RWPE2 (cell line): ENCODE measurements at places on chromosomes 4 and X.

DNA sequence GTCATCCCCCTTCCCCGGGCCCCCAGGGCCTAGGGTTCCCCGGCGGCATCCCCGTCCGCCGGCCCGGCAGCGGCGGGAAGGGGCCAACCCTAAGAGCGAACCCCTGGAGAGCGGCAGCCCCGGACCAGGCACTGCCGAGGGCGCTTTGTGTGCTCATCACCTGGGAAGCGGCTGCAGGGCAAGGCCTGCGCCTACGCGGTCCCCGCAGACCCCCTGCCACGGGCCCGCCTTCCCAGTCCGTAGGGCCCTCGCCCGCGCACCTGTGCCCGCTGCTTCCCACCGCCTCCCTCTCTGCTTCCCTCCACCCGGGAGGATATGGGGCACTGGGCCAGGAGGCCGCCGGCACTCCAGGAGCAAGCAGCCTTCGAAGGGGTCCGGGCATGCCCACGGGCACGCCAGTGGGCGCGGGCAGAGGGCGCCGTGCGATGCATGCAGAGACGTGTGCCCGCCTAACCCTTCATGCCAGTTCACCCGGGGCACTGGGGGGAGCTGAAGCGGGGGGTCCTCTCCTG, 2.6 kb downstream of the FLNA start:
- H3K36me3 ChIP-seq: peaks cover 33% of the 10 kb centered on the region
- DNase-seq: no peak
- H3K4me1 ChIP-seq: peaks cover 14% of the 10 kb centered on the region
- H3K27me3 ChIP-seq: no peaks in the 10 kb centered on the region

- no peaks in the 10 kb centered on the region for H3K36me3 ChIP-seq
- no peak overlapping the region for H3K4me3 ChIP-seq
- H3K27ac ChIP-seq: no peak overlapping the region
- DNase-seq: no peak
- no peaks in the 10 kb centered on the region for H3K27me3 ChIP-seq
Observed at GRCh38 chrX:21438792-21439191, 64.6 kb downstream of the CNKSR2 start.

DNA sequence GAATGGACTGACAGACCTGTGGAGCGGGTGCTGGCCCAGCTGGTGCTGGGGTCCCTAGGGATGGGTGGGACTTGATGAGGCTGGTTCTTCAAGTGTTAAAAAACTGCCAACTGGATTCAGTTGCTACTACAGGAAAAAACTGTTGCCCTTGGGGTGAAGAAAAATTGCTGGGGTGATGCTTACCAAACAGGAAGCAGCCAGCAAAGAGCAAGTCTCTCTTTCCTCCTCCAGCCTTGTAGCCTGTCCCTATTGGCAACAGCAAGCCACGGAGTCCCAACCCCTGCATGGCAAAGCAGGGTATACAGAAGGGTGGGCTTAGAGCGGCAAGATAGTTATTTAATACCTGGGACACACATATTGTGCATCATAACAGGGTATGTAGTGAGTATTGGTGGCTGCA, 60.1 kb upstream of the ATP8A1 start:
- H3K4me1 ChIP-seq: no peaks in the 10 kb centered on the region
- H3K36me3 ChIP-seq: no peaks in the 10 kb centered on the region
- DNase-seq: no peak
- no peak overlapping the region for H3K27ac ChIP-seq

DNA sequence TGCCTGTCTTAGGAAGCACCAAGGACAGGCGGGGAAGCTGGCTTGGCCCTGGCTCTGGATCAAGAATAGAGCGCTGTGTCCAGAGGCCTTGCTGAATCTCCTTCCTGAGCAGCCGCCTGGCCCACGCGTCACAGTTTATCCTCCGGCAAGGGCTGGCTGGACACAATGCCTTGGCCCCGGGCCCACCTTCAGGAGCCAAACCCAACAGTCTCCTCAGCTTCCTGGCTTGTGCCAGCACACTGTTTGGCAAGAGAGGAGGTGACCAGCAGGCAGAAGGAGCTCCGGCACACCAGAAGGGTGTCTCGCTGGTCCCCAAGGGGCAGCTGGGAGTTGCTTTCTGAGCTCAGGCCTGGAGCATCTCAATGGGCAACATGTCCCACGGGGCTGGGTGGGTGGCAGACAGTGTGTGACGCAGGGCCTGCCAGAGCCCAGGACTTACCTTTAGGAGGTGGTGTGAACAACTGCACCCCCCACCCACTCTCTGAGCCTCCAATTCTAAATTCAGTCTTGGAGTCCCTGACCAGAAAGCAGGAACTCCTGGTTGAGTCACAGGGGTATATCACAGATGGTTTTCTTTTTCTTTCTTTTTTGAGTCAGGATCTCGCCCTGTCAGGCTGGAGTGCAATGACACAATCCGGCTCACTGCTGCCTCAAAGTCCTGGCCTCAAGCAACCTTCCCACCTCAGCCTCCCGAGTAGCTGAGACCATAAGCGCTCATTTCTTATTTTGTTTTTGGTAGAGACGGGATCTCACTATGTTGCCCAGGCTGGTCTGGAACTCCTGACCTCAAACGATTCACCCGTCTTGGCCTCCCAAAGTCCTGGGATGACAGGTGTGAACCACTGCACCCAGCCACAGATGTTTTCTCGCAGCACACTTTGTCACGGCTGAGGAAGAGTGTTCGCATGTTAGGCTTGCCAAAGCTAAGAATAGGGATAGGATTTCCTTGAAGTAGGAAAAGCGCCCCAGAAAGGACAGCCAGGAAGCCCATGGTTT, 361.2 kb downstream of the BCOR start:
- H3K36me3 ChIP-seq: no peaks in the 10 kb centered on the region
- H3K27me3 ChIP-seq: no peaks in the 10 kb centered on the region
- H3K4me1 ChIP-seq: no peaks in the 10 kb centered on the region
- peak; percentile 64 for DNase-seq
- H3K27ac ChIP-seq: peak overlapping the region; percentile 75
- no peak overlapping the region for H3K4me3 ChIP-seq

DNA sequence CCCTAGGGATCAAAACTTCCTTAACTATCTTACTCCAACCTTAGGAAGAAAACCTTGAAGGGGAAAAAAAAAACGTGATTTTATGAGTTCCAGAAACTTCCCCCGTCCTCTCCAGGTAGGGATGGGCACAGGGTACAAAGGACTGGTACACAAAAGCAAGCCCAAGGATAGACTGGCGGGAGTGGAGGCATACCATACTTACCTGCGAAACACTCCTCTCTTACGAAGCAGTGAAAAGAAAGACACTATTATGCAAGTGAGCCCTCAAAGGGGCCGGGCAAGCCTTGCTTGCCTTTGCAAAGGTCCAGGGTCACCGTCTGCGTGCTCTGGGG, 651 bp downstream of the TSPAN6 start:
- no peaks in the 10 kb centered on the region for H3K27me3 ChIP-seq
- peak overlapping the region; percentile 76 for H3K4me3 ChIP-seq
- H3K36me3 ChIP-seq: no peaks in the 10 kb centered on the region
- DNase-seq: no peak
- no peaks in the 10 kb centered on the region for H3K4me1 ChIP-seq
- H3K27ac ChIP-seq: peak overlapping the region; percentile 14
